ENCODE measurements at places on chromosomes 13 and 19.

DNA sequence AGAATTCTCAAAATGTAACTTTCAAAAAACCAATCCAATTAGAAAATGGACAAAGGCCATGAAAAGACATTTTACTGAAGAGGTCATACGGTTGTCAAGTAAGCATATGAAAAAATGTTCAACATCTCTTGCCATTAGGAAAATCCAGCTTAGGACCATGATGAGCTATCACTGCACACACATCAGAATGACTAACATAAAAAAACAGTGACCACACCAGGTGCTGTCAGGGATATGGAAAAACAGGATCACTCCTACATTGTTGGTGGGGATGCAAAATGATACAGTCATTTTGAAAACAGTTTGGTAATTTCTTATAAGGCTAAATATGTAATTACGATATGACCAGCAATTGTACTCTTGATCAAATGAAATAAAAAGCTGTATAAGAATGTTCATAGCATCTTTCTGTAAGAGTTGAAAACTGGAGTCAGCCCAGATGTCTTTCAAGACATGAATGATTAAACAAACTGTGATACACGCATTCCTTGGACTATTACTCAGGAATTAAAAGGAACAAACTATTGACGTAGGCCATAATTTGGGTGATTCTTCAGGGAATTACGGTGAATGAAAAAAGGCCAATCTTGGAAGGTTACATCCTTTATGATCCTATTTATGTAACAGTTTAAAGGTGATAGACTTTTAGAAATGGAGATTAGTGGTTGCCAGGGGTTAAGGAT lies 26.9 kb upstream of the RCBTB2 start:
- no peak for DNase-seq

DNA sequence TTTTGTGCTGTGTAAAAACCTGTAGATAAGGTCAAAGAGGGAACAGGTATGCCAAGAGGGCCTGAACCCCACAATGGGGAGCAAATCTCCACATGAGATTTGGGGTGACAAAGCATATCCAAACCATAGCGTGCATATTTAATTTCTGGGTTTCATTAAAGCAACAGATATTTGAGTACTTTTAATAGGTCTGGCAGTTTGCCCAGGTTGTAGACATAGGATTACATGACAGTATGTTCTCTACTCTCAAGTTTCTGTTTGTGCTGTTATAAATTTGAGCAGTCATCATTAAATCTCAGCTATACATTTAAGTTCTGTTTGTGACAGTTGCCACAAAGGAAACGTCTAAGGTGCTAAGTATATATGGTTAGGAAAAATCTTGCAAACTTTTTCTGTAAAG lies 236.4 kb downstream of the ATP8A2 start:
- DNase-seq = peak; percentile 70

GRCh38 chr13:38223089-38223488 lies 126.6 kb upstream of the UFM1 start:
- no peak for DNase-seq

DNA sequence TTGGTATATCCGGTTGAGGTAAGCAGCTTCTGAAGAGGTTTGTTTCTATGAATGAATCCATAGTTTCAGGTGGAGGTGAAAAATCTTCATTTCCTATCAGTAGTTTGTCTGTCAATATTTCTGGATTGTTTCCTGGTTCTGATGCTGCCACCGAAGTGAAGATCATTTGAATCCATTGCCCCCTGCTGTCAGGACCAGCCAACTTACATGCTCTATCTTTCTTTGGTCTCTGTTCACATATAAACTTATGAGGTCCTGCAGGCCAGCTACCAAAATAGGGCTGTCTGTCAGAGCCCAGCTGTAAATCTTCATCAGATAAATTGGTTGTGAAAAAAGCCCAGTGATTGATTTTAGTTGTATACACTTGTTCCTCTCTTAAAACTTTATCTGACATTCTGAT lies 15.2 kb upstream of the N4BP2L1 start:
- no peak for DNase-seq

- no peak for DNase-seq
These were observed 8.6 kb upstream of the POMP start for GRCh38 chr13:28650284-28650683.

GRCh38 chr19:53992815-53993214 lies 1.4 kb downstream of the CACNG6 start:
- no peak for DNase-seq

DNA sequence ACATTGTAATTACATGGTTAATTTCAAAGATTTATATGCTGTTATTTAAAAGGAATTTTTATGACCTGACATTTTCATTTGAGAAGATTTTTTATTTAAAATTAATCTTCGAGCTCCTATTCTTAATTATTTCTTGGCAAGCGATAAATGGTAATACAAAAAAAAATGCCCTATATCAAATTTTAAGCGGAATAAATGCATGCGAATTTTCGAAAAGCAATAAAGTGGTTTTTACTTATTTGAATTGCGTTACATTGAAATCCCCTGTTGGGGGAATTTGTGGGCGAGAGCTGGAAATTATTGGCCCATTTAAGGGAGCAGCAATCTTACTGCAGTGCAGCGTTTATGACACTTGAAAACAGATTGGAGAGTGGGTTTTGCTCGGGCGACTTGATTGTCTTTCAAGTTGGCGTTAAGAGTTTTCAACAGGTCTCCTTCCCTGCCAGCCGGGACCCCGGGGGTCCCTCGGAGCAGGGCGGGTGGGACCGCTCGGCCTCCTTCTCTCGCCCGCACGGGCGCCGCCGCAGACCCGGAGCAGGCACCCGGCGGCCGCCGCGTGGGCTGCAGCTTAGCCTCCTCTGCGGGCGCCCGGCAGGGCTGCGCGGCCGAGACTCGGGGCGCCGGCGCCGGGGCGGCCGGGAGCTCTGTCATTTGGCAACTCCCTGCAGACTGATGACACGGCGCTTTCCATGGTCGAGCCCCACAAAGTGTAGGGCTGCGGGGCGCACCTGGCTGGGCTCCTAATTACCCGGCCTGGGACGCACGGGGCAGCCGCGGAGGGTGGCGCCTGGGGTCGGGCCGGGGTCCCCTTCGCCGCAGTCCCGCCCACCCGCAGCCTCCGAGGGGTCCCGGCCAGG lies 255.1 kb upstream of the SOX21 start:
- DNase-seq = no peak

GRCh38 chr19:23817519-23817918 lies 58.8 kb upstream of the ZNF681 start:
- no peak for DNase-seq

DNA sequence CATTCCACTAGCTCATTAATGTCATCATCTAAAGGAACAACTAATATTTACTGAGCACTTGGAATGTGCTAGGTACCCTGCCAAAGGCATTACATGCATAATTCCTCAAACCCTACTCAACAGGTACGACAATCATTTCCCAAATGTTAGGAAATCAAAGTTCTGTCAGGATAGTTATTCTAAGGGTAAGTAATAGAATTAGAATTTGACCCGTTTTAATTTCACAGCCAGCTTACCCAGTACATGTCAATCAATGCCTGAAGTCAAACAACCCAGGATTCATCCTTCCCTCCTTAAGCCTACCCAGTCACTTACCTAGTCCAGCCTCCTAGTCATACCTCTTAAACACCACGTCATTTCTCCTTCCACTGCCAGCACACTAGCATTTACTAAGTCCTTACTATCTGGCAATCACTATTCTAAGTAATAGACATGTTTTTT lies 2.4 kb downstream of the LNX2 start:
- no peak for DNase-seq

DNA sequence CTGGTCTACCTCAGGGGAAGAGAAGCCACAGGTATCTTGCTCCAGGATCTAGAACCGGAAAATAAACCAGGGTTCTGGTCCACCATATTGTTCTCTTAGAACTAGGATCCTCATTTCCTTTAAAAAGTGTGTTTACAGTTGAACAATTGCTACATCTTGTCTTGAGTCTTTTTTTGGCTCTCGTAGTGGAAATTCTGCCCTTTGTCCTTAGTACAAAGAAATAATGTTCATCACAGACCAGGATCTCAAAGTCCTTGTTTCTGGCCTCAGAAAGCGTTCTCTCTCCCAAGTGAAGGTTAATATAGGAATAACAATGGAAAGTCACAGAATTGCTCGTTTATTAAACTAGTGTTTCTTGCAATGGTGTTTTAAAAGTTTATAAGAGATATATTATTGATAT lies 20.8 kb downstream of the KLF2 start:
- no peak for DNase-seq

DNA sequence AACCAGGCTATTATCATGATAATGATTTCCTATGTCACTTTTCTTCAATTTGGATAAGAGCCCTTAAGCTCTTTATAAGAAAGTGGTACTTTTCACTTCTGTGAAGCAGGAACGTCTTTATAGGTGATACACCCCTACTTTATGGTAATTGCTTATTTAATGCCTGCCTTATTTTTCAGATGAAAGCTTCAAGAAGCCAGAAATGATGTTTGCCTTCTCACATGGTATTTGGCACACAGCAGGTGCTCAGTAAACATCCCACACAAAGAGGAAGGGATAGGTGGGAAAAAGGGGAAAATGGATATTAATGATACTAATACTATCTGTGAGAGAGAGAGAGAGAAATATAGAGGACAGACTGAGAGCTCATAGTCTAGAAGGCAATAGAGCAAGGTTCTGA lies 29.0 kb upstream of the WASF3 start:
- no peak for DNase-seq

- no peak for DNase-seq
These were observed 557 bp downstream of the ZNF524 start for GRCh38 chr19:55600662-55601028.

- no peak for DNase-seq
These were observed 185.6 kb upstream of the STARD13 start for GRCh38 chr13:33471204-33471603.

GRCh38 chr19:41997851-41998229 lies 3.8 kb upstream of the ATP1A3 start:
- peak; percentile 71 for DNase-seq
